ENCODE measurements at places on chromosomes 6 and 20.
A peak's percentile ranks its signal among the peaks of the same experiment; 100 is the strongest.

- peak; percentile 91 for DNase-seq
Observed at GRCh38 chr6:44127186-44128019, at the start of the genes MRPL14 and TMEM63B. MRPL14 (minus strand) TSS chr6:44127452; CDS start chr6:44116611, 10,841 bp downstream. TMEM63B (plus strand) TSS chr6:44127554; CDS start chr6:44134585, 7,031 bp downstream.

GRCh38 chr6:36594816-36595643 lies 868 bp downstream of the SRSF3 start:
- peak; percentile 64 for DNase-seq

GRCh38 chr6:5351552-5352210 lies 90.4 kb downstream of the FARS2 start:
- DNase-seq = no peak

- DNase-seq = peak; percentile 68
Observed at GRCh38 chr6:43454290-43454695, 1.1 kb downstream of the DLK2 start.

DNA sequence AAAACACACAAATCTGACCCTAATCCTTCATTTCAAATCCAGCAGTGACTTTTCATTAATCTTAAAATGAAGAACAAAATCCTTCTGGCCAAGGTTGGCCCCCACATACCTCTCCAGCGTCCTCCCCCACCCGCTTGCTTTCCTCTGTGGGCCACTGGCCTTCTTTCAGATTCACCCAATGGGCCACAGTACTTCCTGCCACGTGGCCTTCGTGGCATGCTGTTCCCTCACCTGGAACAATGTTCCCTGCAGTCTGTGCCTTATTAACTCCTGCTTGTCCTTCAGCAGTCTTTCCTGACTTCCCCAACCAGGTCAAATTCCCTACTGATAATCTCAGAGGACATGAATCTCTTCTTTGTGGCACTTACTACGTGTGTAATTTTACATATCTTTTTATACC lies 5.3 kb upstream of the GTF2H4 start:
- no peak for DNase-seq

GRCh38 chr6:168641446-168641845 lies 200.5 kb downstream of the SMOC2 start:
- DNase-seq = no peak

DNA sequence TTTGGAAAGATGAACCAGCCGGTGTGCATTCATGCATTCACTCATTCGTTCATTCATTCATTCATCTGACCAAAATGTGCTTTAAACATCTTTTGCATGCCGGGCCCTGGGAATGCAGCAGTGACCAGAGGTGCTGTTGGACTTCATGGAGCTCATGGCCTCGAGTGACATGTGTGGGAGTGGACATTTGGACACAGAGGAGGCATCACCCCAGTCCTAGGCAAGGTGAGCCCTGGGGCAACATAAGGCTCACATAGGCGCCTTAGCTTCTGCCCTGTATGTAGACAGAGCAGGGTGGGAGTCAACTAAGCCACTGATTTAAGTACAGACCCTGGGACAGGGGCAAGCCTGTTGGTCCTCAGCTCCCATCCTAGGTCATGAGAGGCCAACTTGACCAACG lies 71.6 kb downstream of the STK35 start:
- no peak for DNase-seq

DNA sequence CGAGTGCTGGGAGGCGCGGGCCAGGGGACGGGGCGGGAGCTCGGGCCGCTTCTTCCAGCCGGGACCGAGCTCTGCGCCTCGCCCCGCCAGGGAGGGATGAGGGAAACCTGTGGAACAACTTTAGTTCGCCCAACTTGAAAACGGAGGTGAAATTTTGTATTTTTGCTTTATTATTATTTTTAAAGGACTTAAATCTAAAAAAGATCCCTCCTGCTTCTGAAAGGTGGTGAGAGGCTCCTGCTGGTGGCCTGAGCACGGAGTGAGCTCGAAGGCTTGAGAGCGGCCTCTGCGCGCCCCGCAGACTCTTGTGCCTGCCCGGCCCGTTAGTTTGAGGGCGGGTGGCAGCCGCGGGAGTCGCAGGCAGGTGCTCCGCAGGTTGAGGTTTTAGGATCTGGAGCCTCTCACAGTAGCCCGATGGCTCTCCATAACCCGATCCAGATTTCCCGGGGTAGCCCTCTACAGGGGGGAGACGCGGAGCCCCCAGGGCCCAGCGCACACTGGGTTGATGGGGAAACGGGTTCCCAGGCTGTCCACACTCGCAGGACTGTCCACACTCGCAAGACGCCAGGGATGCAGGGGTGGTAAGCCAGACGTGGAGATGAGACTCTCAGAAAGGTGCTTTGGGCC lies 46.2 kb upstream of the SUPT3H start:
- DNase-seq = no peak

Measured in A673 (cell line).